ENCODE measurements at places on chromosomes 12 and 14.

- peaks cover 26% of the 10 kb centered on the region for H3K4me1 ChIP-seq
- no peaks in the 10 kb centered on the region for H3K27me3 ChIP-seq
- peak within 1 kb of the TSS; percentile 65 for H3K27ac ChIP-seq
- H3K36me3 ChIP-seq: no peaks in the 10 kb centered on the region
Measured at GRCh38 chr12:14843425-14843887, at the start of gene ART4. ART4 (minus strand) TSS chr12:14843526; CDS start chr12:14843113, 413 bp downstream.

GRCh38 chr12:84362552-84362897 is 550.1 kb downstream of the SLC6A15 start:
- no peak for DNase-seq
- no peak overlapping the region for H3K27ac ChIP-seq
- no peak overlapping the region for H3K4me3 ChIP-seq
- H3K27me3 ChIP-seq: no peaks in the 10 kb centered on the region
- H3K36me3 ChIP-seq: no peaks in the 10 kb centered on the region

GRCh38 chr12:124411953-124412645 is 117.2 kb downstream of the RFLNA start:
- DNase-seq: no peak
- no peak overlapping the region for H3K4me3 ChIP-seq
- H3K36me3 ChIP-seq: no peaks in the 10 kb centered on the region
- H3K27ac ChIP-seq: peak overlapping the region; percentile 74
- H3K4me1 ChIP-seq: no peaks in the 10 kb centered on the region

- H3K27me3 ChIP-seq: no peaks in the 10 kb centered on the region
- H3K4me1 ChIP-seq: peaks cover 17% of the 10 kb centered on the region
- DNase-seq: peak; percentile 91
- peak within 1 kb of the TSS; percentile 89 for H3K4me3 ChIP-seq
Measured at GRCh38 chr12:47079468-47079980, at the start of the genes AMIGO2 and PCED1B. AMIGO2 (minus strand) TSS chr12:47079959; CDS start chr12:47079002, 957 bp downstream. PCED1B (plus strand) TSS chr12:47079621; CDS start chr12:47235064, 155,443 bp downstream.

DNA sequence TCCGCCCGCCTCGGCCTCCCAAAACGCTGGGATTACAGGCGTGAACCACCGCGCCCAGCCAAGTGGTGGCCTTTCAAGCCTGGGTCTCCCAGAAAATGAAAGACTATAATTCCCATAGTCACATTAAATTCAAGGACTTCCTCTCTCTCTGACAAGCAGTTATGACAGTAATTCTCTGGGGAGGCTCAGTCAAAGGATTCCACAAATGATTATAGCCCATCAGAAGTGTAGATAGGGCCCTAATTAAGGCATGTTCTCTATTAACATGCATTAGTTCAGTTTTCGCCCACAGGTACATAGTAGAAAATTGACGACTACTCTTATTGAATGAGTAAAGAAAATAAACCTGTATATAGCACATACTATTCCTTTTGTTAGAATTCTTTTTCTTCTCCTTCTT is 16.4 kb downstream of the PRMT8 start:
- no peak overlapping the region for H3K27ac ChIP-seq
- no peaks in the 10 kb centered on the region for H3K36me3 ChIP-seq
- no peak overlapping the region for H3K4me3 ChIP-seq
- H3K27me3 ChIP-seq: no peaks in the 10 kb centered on the region
- no peak for DNase-seq
- no peaks in the 10 kb centered on the region for H3K4me1 ChIP-seq

DNA sequence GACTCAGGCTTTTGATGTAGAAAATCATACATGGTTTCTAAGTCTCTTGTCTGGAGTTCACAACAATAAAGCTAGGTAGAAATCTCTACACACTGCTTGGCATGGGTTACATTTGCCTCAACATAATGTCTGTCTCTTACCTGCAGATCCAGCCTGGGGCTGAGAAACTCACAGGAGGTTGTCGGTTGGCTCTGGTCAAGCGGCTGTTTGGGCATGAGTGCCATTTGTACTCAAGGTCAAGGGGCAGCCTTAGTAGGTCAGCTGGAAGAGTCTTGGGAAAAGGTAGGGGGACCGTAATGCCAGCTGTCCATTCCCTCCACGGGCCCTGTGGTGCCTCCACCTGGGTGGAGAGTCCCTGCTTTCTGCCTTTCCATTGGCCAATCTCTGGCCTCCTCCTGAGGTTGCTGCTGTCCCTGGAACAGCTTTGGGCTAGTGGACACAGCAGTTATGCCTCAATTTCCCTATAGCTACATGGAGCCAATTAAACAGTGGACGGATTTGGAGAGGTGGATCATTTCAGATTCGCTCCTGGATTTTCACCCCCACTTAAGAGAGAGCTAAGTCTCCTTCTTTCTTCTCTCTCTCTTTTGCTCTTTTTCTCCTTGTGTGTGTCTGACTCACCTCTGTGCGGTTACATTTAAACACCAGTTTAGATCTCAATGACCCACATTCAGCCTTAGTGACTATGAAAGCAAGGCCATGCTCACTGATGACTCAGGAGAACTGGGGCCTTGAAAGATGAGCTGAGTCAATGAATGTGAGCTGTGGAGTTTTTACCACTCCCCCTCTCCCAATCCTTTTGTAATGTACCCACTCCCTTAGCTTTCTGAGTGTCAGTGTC is 132.8 kb upstream of the HIF1A start:
- H3K27ac ChIP-seq: peak overlapping the region; percentile 59
- H3K36me3 ChIP-seq: no peaks in the 10 kb centered on the region
- no peaks in the 10 kb centered on the region for H3K27me3 ChIP-seq
- DNase-seq: no peak
- peaks cover 24% of the 10 kb centered on the region for H3K4me1 ChIP-seq

DNA sequence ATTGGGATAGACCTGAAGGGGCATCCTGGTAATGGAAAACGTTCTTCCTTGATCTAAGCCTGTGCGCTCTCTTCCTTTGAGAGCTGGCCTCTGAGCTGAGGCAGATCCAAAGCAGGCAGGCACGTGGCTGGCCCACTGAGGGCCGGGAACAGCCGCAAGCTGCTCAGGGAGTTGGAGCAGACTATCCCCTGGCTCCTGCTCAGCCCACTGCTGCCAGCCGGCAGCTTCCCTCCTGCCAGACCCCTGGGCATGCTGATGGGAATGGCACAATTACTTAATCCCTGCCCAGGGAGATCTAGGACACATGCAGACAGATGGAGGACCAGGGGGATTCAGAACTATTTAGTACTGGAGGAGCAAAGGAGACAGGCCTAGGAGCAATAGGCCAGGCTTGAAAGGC is 14.4 kb downstream of the NEUROD4 start:
- no peak overlapping the region for H3K27ac ChIP-seq
- DNase-seq: no peak
- no peaks in the 10 kb centered on the region for H3K27me3 ChIP-seq
- no peaks in the 10 kb centered on the region for H3K36me3 ChIP-seq
- no peak overlapping the region for H3K4me3 ChIP-seq
- no peaks in the 10 kb centered on the region for H3K4me1 ChIP-seq

- no peaks in the 10 kb centered on the region for H3K27me3 ChIP-seq
- peaks cover 2% of the 10 kb centered on the region for H3K4me1 ChIP-seq
- no peak overlapping the region for H3K27ac ChIP-seq
- no peaks in the 10 kb centered on the region for H3K36me3 ChIP-seq
Measured at GRCh38 chr12:19946550-19946949, 421.8 kb upstream of the PDE3A start.

- no peaks in the 10 kb centered on the region for H3K4me1 ChIP-seq
- no peak overlapping the region for H3K4me3 ChIP-seq
- H3K27ac ChIP-seq: no peak overlapping the region
- H3K36me3 ChIP-seq: no peaks in the 10 kb centered on the region
Measured at GRCh38 chr14:100834794-100835547, 9.1 kb downstream of the MEG3 start.

- H3K4me1 ChIP-seq: peaks cover 5% of the 10 kb centered on the region
- no peaks in the 10 kb centered on the region for H3K27me3 ChIP-seq
- H3K36me3 ChIP-seq: no peaks in the 10 kb centered on the region
- H3K4me3 ChIP-seq: peak overlapping the region; percentile 31
- DNase-seq: no peak
- no peak overlapping the region for H3K27ac ChIP-seq
Measured at GRCh38 chr12:115569345-115570068, 708.0 kb downstream of the MED13L start.

All from sigmoid colon (tissue), 7 donors.